BJ (cell line): ENCODE measurements at places on chromosomes 4 and X. TPM values are rescaled to one million over a fixed set of nuclear protein-coding genes. Genes with fewer than 3 reads are reported as not detected.

DNA sequence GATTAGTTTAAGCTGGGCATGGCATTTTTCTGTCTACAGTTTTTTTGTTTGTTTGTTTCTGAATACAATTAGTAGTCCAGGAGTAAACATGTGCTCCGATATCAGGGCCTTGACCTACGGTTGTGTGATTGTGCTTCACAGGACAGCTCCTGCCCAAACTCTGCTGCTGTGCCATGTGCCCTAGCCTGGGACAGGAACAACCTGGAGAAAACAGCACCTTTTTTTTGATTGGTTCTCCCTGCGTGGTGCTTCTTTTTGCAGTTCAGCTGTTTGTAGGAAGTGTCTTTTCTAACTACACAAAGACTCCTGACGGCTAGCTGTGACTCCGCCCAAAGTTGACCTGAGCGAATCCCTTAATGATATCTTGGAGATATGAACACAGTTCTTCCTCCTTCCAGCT is 158.8 kb downstream of the ATP10D start:
- DNase-seq = no peak

GRCh38 chrX:136250191-136251040 is 784 bp downstream of the MAP7D3 start:
- no peak for DNase-seq

The TLR2 gene
- polyA plus RNA-seq = 0.05 TPM in 1 of 2 replicates, not detected in the other

GRCh38 chrX:56554870-56555269 is 8.6 kb upstream of the UBQLN2 start:
- DNase-seq = no peak

The ADH1B gene
- 0.04 TPM in 2 replicates for polyA plus RNA-seq

GRCh38 chrX:74490247-74490646 is 69.0 kb downstream of the SLC16A2 start:
- no peak for DNase-seq

GRCh38 chrX:110374559-110374958 is 15.9 kb downstream of the RTL9 start:
- no peak for DNase-seq

The S100G gene
- not detected in 2 replicates for polyA plus RNA-seq

GRCh38 chr4:94453391-94453963 is 1.7 kb downstream of the PDLIM5 start:
- no peak for DNase-seq

The EIF4E gene
- 24.6 and 79.1 TPM in 2 replicates for polyA plus RNA-seq

DNA sequence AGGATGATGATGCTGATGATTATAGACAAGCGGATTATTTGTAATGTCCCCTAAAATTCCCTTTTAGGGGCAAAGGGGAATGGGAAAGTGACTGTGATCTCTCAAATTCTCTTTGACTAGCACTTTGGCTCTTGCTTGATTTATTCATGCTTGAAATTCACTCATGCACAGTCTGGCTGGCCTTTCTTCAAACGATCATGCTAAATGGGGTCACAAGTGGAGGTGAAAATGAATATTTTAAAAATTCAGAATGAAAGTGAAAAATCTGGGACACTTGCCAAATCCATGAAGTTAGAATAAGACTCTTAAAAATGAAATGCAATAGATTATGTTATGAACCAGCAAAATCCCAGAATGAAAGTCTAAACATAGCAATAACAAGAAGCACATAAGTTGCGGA is 173.4 kb upstream of the RAI2 start:
- DNase-seq = no peak
